ENCODE measurements at places on chromosomes 5 and 9.

- DNase-seq, result no peak
These were observed 19.4 kb downstream of the TRIM7 start for GRCh38 chr5:181185560-181185959.

DNA sequence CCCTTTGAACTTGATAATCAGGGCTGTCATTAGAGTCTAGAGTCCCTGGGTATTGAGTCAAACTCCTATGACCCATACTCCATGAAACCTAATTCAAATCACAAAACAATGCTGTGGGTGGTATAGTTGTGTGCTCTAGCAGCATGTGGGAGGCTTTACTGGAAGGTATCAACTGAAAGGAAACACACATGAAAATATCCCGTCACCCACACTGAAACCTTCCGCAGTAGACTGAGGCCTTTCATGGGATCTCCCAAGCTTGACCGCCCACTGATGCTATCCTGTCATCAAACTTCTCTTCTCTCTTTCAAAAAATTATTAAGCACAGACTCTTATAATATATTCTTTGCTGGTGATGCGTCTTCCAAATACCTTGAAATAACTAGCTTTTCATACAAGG, 569.1 kb upstream of the MEF2C start:
- no peak for DNase-seq

DNA sequence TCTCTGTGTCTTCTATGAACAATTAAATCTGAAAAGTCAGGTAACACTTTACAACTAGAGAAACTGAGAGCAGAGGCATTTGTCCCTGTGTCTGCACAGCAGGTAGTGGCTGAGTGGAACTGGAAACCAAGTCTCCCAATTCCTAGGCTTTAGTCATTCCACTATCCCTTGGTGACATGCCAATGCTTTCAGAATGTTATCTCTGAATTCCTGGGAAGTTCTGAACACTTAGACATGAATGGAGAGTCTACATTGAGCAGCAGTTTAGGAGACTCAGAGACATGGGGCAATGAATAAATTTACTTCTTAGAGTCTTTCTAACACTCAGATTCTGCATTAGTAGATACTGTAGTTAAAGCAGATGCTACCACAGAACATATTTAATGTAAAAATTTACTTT, 94.8 kb upstream of the APC start:
- no peak for DNase-seq

- peak; percentile 89 for DNase-seq
These were observed 21.3 kb upstream of the ZNF782 start for GRCh38 chr9:96875461-96876142.

DNA sequence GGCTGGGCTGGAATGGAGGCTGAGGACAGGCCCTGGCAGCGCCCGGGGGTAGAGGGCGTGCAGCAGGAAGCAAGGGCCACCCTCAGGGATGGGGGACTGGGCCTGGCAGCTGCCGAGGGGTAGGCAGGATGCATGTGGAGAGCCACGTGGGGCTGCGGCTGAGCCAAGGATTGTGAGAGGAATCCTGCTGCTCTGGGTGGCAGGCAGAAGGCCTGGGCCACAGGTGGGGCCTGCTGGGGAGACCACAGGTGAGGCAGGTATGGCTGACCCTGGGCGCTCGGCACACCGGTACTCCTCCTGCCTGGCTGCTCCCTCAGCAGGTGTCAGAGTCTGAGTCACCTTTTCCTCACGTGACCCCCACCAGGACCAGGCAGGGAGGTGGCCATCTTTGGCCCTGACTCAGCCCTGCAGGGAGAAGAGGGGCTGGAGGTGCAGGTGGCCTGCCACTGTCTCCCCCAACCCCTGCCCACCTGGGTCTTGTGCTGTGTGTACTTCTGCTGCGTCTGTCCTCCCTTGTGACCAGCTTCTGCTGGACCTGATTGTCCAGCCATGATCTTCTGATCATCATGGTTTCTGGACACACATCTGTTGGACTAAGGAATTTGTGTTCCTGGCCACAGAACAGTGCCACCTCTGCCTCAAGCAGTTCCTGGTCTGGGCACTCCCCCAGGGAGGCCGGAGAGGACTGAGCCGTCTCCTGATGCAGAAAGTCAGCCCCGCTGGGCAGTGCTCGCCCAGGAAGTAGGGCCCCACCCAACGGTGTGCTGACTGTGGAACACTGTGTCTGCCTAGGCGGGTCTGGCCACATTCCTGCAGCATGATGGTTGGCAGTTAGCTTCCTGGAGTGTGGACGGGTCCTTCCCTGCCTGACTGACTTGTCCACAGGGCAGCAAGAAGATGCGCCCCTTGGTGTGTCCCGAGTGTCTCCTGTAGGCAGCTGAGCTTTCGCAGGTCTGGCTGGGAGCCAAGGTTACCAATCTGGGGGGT, 6.4 kb downstream of the ARRDC1 start:
- no peak for DNase-seq

- peak; percentile 74 for DNase-seq
These were observed 268.9 kb downstream of the ASTN2 start for GRCh38 chr9:117145811-117146490.

DNA sequence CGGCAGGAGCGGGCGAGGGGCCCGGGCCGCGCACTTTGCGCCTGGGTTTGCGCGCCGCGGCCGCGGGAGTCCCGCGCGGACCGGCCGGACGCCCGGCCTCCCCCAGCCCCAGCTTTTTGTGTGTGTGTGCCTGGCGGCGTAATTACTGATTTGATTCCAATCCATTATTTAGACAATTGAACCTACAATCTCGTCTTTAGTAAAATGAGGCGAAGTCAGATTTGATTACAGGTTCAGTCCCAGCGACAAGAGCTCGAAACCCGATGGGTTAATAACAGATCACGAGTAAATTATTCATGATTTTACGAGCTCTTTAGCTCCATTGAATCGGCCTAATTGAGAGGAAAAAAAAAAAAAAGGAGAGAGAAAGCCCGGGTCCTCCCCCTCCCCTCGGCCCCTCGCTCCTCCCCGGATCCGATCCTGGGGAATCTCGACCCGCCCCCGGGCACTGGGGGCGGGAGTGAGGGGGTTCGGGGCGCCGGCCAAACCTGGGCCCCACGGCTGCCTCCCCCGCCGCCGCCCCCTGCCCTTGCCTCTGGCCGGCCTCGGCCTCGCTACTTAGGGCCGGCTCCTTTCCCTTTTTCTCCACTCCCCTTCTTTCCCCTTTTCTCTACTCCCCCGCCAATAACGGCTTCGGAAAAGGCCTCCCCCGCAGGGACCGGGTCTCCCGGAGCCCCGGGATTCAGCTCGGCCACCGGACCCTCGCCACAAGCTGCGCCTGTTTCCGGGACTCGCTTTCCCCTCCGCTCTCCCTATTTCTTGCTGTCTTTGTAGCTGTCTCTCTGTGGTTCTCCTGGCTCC, 6.6 kb downstream of the LHX2 start:
- peak; percentile 59 for DNase-seq

- no peak for DNase-seq
These were observed 81.9 kb upstream of the FREM1 start for GRCh38 chr9:14992081-14992480.

DNA sequence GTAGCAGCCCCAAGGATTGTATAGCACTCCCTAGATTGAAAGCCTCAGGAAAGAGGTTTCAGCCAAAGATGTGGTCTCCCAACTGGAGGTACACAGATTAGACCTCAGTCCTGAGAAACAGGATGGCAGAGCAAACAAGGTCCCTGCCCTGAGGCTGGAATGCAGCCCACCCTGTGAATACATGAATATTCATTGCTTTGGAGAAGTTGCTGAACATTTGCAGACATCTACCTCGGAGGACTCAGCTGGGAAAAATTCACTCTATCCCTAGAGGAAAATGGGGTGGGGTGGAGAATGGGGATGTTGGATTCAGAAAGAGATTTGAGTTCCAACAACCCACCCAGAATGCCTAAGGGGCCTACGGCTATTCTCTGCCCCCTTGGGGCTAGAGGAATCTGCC, 129.4 kb downstream of the SLIT3 start:
- DNase-seq, result no peak

DNA sequence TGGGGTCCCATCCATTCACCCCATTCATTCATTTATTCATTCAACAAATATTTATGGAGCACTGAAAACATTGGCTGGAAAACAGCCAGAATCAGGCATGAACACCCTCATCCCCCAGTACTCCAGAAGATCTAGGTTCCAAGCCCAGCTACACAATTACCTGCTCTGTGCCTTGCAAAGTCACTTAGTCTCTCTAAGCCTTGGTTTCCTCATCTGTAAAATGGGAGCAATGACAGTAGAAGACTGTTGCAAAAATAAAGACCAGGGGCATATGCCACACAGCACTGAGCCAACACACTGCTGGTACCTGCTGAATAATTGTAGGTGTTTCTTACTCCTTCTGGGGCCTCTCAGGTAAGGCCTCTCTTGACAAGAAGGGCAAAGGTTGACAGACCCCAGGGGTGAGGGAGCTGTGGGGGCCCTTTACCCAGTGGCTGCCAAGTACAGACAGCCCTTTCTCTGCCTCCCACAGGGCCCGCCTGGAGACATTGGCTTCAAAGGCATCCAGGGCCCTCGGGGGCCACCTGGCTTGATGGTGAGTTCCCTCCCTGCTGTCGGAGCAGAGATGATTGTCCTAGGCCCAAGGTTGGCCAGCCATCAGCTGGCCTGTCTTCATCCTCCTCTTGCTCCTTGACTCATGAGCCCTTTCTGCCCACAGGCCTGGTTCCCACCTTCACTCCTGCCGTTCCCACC, 22.6 kb upstream of the ORM1 start:
- DNase-seq, result peak; percentile 12

DNA sequence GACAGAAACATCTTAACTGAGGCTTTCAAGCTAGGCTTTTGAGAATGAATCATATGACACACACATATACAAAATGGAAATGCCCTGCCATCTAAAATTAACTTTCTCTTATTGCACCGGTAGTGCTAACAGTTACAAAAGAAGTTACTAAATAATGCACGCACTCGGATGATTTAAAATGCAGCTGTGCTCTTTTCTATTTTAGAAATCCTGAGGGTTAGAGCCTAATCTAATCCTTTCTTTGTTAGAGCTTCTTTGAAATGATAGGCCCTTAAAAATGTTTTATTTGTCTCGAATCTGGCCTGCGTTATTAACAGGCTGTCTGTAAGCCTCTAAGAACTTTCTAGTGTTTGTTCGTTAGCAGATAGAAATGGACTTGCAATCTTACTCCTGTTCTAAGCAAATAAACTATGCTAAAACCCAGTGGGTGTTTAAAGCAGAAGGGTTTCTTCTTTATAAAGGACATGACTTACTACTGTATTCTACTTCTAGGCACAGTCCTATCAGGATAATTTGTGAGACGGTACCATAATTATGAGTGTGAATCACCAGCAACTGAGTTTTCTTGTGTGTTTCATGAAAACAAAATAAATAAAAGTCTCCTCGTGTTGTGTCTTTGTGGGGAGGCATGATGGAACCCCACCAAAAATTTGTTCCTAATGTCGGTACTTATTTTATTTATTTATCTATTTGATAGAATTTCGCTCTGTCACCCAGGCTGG, 69.2 kb upstream of the MYO10 start:
- no peak for DNase-seq

GRCh38 chr9:82934949-82935348, 128.0 kb downstream of the RASEF start:
- DNase-seq, result no peak

- no peak for DNase-seq
These were observed 183.9 kb downstream of the LURAP1L start for GRCh38 chr9:12958708-12959107.

- no peak for DNase-seq
These were observed 7.4 kb downstream of the C5orf46 start for GRCh38 chr5:147898875-147899401.

GRCh38 chr5:321230-321725, at the start of gene AHRR:
Gene AHRR, plus strand, starts transcription at chr5:321714. Its CDS starts 22,189 bp downstream, at chr5:343903.
- peak; percentile 90 for DNase-seq

GRCh38 chr5:135031813-135032694, 2.0 kb downstream of the PITX1 start:
- no peak for DNase-seq

DNA sequence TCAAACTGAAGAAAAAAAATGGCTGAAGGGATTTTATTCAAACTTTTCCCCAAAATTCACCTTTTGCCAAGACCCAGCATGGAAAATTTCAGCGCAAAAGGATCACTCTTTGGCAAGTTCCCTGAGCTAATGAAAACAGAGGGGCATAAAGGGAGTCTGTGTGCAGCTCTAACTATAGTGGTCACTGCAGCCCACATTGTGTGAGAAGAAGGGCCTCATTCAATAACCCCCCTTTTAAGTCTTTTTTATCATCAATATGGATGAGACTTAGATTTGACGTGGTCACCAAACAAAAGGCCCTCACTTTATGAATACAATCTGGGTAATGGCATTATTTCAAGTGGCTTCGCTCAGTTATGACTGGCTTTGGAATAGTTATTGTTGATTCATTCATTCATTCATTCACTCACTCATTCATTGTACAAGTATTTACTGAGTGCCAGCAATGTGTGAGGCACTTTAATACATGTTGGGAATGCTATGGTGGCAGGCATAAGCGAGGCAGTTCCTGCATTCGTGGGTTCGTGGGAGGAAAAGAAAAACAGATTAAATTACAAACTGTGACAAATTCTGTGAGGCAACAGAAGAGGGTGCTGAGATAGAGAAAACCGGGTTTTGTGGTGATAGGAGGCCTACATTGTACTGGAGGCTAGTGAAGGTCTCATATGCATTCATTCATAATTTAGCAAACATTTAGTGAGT, 145.7 kb upstream of the KLF4 start:
- no peak for DNase-seq

GRCh38 chr9:10721301-10721700, 108.5 kb upstream of the PTPRD start:
- DNase-seq, result peak; percentile 32

- DNase-seq, result peak; percentile 6
These were observed 4.3 kb downstream of the SPINK4 start for GRCh38 chr9:33244137-33244784.

GRCh38 chr5:10351919-10352318, 1.6 kb upstream of the MARCHF6 start:
- DNase-seq, result no peak

- DNase-seq, result no peak
These were observed 35.4 kb upstream of the GDNF start for GRCh38 chr5:37875051-37875787.

- no peak for DNase-seq
These were observed 65.2 kb downstream of the USP20 start for GRCh38 chr9:129900263-129901027.

GRCh38 chr9:91770229-91770628, 179.8 kb downstream of the ROR2 start:
- no peak for DNase-seq

- peak; percentile 19 for DNase-seq
These were observed 109.1 kb upstream of the PTGER4 start for GRCh38 chr5:40570408-40571129.

GRCh38 chr5:172630986-172631385, 10.1 kb upstream of the NEURL1B start:
- DNase-seq, result no peak

Measured in D341Med (cell line).